Astrocyte of the cerebellum (primary cell): ENCODE measurements at places on chromosomes 7 and 10.

- no peak for DNase-seq
Measured at GRCh38 chr10:94107191-94107590, 113.5 kb downstream of the PLCE1 start.

GRCh38 chr7:11193131-11193867 lies 219.6 kb downstream of the PHF14 start:
- peak; percentile 36 for DNase-seq

- DNase-seq: no peak
Measured at GRCh38 chr10:101672536-101672935, 22.4 kb downstream of the FBXW4 start.

DNA sequence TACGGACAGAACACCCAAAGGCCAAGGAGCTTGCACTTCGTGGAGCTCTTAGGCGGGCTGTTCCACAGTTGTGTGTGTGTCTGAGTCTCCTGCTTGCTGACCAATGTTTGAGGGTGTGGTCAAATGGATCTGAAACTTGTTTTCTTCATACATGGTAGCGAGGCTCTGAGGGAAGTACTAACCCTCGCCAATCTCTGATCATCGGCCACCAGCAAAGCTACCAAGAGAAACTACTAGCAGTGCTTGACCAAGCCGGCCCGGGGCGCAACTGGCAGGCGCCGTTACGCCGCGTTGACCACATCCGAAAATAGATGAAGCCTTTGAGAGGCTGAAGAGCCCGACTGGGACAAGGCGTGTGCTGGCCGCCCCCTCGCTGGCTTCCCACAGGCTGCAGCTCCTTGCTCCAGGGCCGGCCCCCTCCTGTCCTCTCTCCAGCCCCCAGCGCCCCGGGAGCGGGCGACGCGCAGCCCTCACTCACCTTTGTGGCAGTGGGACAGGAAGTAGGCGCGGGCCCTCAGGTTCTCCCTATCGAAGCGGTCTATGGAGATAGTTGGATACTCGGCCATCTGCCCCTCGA lies 384 bp downstream of the DCLRE1C start:
- DNase-seq: peak; percentile 34

GRCh38 chr10:101897633-101898032 lies 54.0 kb upstream of the KCNIP2 start:
- peak; percentile 15 for DNase-seq

DNA sequence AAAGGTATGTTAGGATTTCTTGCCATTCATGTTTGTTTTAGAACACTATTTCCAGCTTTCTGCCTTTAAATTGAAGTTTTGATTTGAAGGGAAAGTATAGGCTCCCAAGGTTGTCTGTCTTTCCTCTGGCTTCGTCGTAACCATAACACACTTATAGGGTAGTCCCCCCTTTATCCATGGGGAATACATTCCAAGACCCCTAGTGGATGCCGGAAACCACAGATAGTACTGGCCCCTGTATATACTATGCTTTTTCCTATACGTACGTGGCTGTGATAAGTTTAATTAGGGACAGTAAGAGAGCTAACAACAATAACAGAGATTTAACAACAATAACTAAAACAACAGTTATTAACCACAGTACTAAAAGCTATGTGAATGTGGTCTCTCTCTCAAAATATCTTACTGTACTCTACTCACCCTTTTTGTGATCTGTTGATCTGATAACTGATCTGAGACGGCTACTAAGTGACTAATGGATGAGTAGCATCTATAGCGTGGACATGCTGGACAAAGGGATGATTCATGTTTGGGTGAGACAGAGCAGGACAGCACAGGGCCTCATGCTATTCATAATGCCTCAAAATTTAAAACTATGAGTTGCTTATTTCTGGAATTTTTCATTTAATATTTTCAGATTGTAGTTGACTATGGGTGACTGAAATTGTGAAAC lies 273.1 kb downstream of the AUTS2 start:
- no peak for DNase-seq
